ENCODE measurements at places on chromosomes 13 and 19. TPM values are rescaled to one million over a fixed set of nuclear protein-coding genes. Genes with fewer than 3 reads are reported as not detected.

The CALR3 gene
- not detected for total RNA-seq

DNA sequence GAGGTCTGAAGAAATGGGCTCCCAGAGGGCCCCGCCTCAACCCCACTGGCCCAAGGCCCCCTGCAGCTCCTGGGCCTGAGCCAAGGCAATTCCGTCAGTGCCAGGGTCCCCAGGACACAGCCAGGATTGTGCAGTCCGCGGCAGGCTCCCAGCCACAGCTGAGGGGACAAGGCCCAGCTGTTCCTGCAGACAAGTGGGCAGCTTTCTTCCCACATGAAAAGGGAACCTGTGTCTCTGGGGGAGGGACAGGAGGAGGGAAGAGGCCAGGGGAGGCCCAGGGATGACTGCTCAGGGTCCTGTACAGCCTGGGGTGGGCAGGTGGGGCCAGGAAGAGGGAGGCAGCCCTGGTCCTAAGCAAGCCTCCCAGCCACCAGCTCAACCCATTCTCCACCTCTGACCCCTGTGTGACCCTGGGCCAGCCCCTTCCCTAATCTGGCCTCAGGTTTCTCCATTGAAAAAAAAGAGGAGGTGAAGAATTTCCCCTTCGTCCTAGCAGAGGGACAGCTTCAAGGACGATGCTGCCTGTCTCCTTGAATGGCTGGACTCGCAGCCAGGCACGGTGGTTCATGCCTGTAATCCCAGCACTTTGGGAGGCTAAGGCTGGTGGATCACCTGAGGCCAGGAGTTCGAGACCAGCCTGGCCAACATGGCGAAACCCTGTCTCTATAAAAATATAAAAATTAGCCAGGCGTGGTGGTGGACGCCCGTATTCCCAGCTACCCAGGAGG is 20.5 kb upstream of the VSTM2B start:
- no peak for DNase-seq

GRCh38 chr19:45529420-45529785 is 22.1 kb downstream of the VASP start:
- DNase-seq: no peak

- no peak for DNase-seq
Measured at GRCh38 chr13:30165071-30165470, 142.3 kb downstream of the KATNAL1 start.

GRCh38 chr19:14556662-14557188 is 15.1 kb downstream of the NDUFB7 start:
- DNase-seq: peak; percentile 93

- no peak for DNase-seq
Measured at GRCh38 chr13:46801858-46802257, 4.9 kb upstream of the ESD start.

The TMEM145 gene
- 1.0 TPM for total RNA-seq
